ENCODE measurements at places on chromosomes 1 and 21.

DNA sequence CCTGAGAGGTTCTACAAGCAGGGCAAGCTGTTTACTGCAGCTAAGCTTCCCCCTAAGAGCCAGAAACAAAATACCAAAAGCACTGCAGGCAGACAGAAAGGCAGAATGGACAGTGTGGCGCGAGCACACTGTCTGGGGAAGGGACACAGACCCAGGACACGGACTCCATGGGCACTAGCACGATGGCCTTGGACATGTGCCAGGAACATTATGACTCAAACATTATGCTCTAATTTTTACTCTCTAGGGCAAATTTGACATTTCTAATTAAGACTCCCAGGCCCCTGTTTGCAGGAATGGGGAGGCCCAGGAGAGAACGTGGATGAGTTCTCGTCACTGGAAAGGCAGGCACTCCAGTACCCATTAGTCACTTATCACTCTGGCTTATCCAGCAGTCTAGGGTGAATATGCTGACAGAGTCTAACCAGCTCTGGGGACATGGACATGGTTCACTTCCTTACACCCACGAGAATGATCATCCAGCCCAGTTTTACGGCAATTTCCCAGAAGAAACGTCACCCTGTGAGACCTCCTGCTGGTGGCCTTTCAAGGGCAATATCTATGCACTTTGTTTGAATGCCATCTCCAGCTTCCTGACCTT is 45.1 kb downstream of the CAPN8 start:
- no peak for DNase-seq

DNA sequence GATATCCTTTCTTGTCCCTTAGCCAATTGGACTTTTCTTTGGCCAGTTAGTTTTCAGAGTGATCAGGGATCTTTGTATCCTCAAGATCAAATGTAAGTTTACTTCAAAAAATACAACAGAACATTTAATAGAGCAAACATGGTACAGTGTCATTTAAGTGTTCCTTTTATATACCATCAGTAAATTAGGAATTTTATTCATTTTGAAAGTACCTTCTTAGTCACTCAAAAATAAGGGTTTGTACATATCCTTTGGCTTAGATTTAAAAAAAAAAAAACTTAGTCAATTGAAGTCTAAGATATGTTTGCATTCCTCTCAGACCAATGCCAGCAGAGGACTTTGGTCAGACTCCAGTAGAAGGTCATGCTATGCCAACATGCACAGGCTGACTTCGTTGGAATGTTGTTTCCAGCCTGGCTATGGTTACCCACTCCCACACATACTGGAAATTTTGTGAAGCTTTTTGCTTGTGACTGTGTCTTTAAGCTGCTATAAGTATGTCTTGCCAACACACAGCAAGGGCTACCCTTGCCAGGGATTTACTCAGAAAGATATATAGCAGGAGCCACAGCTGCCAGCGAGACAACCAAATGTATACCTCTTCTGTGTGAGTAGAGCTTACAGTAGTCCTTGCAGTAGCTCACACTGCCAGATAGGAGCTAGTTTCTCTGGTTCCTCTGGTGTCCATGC is 81.5 kb upstream of the LRIF1 start:
- no peak for DNase-seq

DNA sequence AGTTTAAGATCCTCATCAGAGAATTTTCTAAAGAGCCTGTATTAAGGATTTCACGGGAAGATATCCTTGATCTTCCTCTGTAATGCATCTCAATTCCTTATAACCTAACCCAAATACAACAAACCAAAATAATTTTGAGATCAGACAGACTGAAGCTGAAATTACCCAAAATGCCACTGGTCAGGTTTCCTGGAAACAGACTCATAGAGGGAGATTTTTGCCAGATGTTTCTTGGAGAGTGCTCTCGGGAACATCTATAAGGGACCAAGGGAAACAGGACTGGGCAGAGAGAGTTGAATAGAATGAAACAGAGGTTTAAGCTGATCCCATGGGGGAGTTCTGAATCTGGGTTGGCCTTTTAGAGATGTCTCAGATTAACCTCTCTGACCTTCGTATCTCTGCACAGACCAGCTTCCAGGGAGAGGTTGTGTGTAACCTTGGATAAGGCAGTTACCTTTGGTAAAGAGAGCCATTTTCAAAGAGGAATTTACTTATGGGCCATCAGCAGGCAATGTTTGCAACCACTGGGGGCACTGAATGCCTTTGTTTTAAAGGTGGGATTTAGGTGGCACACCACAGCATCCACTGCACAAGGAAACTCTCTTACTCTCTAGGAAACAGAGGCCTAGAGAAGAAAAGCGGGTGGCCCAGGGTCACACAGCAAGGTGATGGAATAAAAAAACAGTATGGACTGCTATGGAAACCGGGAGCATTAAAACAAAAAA is 130.8 kb upstream of the SGIP1 start:
- no peak for DNase-seq

- DNase-seq: no peak
Observed at GRCh38 chr1:25204797-25205480, 27.4 kb downstream of the SYF2 start.

DNA sequence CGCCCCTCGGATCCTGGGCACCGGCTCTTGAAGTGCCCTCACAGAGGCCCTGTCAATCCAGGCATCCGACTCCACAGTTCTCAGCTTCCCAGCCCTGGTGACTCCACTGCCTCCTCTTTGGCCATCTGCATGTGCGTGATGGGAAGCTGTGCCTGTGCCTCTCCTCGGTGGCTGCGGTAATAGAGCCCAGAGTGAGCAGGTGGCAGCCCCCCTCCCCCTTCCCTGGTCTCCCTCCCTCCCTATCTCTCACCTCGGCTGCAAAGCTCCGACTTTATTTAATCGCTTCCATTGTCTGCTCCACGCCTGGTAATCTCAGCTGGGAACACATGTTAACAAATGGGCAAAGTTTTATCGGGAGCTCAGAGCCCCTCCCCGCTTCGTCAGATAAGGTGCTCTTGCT is 91.9 kb downstream of the IGSF21 start:
- no peak for DNase-seq

DNA sequence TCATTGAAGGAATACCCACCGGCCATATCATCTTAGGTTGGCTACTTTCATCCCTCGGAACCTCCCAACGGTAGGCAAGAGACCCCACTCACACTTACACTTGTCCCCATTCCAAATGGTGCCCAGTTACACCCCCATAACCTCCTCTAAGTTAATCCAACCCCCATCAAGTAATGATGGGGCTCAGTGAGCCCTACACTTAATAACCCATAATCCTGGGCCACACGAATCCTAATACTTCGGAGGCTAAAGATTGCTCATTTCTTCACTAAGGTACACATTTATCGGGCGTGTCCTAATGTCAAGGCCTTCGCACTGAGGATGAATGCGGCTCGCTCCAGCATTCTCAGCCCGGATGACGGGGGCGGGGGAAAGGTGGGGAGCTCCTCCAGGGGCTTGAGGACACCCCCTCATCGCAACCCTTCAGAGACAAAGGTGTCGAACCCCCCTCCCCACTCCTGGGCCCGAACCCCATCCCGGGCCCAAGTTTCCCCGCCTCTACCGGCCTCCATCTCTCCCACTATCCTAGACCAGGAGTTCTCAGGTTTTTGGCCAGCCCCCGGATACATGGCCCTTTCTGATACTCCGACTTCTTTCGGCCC is 435 bp downstream of the ILF2 start:
- no peak for DNase-seq

DNA sequence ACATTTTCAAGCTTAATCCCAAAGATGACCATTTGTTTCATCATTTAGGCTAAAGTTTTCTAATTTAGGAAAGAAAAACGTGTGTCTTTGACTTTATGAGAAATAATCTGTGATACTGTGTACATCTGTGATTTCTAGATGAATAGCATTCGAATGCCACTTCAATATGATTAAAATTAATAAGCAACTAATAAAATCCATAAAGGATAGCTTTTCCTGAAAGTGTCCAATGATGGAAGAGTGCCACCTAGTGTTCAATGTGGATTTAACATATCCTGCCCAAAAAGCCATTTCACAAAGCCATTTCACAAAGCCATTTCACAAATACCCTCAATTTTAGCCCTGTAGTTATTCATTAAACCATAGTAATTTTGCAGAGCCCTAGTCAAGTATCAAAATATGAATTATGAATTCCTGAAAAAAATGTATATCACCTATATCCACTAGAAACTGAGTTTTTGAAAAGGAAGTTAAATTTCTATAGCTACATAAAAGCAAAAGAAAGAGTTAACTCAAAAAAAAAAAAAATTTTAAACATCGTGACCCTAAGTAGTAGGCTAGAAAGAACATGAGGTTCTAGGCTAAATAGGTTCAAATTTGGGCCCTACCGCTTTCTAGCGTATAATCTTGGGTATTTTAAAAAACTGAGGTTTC is 19.1 kb downstream of the NME7 start:
- no peak for DNase-seq

GRCh38 chr1:216749232-216749631 is 26.0 kb upstream of the ESRRG start:
- no peak for DNase-seq

DNA sequence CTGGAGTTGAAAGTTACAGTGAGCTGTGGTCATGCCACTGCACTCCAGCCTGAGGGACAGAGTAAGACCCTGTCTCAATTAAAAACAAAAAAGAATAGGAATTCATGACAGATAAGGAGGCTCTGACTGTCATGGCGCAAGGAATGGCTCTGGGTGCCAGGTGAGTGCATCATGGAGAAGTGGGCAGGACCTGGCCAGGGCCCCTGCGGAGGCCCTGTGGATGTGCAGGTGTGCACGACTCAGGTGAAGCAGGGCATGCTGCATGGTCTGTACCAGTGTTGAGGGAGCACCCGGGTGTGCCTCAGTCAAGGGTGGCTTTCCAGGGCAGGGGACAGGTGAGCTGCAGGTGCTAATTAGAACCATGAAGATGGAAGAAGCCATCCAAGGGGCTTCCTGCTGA is 14.0 kb downstream of the SLC1A7 start:
- no peak for DNase-seq

GRCh38 chr1:24803987-24804530 is 58.8 kb downstream of the CLIC4 start:
- DNase-seq: no peak

GRCh38 chr1:115138271-115138670 is 49.0 kb upstream of the TSPAN2 start:
- DNase-seq: no peak

- DNase-seq: no peak
Observed at GRCh38 chr1:92709738-92710137, 75.2 kb downstream of the EVI5 start.

GRCh38 chr1:152444045-152444444 is 30.0 kb upstream of the CRNN start:
- no peak for DNase-seq

- DNase-seq: no peak
Observed at GRCh38 chr1:63698001-63698838, 75.6 kb upstream of the ROR1 start.

DNA sequence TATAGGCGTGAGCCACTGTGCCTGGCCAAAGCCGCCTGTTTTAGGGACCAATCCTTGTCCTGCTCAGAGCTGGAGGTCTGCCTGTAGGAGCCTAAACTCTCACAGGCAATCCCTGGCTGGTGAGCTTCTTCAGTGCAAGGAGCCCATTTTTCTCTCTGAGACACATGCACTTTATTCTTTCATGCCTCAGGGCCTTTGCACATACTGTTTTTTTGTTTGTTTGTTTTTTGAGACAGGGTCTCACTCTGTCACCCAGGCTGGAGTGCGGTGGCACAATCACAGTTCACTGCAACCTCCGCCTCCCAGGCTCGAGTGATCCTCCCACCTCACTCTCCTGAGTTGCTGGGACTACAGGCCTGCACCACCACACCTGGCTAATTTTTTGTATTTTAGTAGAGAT is 21.6 kb upstream of the PINK1 start:
- DNase-seq: no peak

DNA sequence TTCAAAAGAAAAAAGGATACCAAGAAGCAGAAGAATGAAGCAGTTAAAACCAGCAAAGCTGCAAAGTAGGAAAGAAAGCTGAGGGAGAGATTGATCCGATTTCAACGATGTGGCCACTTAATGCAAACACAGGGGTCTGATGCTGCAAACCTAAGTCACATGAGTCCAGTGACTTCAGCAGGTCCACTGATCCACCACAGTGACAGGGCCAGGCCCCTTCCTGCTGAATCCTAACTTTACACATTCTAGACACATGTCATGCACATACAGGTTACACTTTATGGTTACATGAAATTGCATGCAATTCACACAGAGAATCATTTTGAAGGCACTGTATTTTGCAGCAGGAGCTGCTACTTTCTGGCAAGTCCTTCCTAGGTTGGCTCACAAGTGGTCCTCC is 59.0 kb upstream of the LBR start:
- DNase-seq: no peak

DNA sequence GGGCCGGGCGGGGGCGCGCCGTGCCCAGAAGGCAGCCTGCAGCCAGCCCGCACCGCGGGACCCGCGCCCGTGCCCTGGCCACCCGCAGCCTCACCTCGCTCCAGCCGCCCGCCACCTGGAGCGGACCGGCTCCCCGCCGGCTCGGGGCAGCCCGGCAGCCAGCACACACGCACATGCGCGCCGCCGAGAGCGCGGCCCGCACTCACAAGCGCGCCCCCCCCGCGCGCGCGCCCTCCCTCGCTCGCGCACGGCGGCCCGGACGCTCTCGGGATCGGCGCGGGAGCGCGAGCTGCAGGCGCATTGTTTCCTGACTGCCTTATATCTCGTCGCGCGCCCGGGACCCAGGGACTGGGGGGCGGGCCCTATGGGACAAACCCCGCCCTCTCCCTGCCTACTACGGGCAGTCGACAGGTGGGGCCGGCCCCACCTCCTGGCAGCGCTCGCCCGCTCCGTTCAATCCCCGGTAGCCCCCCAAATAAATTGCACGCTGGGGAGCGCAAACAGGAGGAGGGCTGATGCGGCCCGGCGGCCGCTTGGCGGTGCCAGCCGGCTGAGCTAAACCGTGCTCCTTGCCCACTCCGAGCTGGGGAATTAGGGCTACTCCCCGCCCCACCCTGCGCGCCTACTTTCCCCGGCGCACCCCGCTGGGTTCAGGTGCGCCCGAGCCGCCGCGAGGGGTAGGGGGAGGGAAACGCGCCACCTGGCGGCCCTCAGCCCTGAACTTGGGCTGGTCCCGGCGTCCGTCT is at the start of gene MYCL:
Gene MYCL (minus strand): TSS at position 204 of the 746 bp plus-strand sequence. CDS start 483 bp downstream, outside the sequence.
- DNase-seq: peak; percentile 18

GRCh38 chr1:184630679-184631060 is 124.0 kb downstream of the EDEM3 start:
- no peak for DNase-seq

- no peak for DNase-seq
Observed at GRCh38 chr21:28356422-28356821, 636.3 kb downstream of the LTN1 start.

DNA sequence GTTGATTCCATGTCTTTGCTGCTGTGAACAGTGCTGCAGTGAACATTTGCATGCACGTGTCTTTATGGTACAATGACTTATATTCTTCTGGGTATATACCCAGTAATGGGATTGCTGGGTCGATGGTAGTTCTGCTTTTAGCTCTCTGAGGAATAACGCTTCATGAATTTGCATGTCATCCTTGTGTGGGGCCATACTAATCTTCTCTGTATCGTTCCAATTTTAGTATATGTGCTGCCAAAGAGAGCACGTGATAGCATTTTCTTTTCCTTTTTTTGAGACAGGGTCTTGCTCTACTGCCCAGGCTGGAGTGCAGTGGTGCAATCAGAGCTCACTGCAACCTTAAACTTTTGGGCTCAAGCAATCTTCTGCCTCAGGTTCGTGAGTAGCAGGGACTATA is 24.9 kb upstream of the MAP1LC3C start:
- DNase-seq: no peak

Measured in stimulated activated CD4-positive, alpha-beta T cell treated with anti-CD3 and anti-CD28 coated beads, Interleukin-1b, Interleukin-23, amount 100 ng/mL, for 1 hour (primary cell).